BE2C (cell line): ENCODE measurements at places on chromosomes 2 and 18.

DNA sequence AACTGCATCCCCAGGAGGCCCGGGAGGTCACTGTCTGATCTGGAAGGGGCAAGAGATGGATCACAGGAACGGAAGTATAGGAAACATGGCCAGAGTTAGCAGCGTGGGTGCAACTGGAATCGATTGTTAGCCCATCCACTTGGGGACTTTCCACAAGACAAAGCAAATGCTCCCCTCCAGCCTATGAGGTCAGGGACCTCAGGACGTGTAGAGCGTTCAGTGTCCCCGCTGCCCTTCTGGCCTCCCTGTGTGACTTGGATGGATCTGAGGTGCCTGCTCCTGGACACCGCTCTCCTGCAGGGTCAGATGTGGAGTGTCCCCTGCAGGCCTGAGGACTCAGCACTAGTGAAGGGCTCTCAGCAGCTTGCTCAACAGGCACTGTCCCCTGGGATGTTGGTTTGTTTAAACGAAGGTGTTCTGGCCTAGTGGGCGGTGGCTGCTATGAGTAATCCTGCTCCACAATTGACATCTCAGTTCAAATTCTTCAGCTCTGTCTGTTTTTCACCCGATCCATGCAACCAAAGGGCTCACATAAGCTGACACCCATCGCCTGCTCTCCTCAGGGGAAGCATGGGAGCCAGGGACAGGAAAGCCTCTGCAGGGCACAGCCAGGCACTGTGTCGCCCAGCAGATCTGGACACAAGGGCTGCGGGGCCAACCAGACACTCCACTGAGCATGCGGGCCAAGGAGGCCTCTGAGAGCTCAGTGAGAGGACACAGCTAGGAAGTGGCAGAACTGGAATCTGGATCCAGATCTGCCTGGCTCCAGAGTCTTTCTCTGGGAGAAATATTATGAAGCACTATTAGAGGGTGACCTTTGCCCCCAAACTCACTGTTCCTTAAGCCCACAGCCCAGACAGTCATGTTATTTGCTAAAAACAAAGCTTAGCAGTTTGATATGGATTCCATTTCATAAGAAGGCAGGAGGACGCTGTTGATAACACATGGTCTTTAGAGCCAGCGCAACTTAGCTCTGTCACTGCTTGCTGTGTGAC is 78.5 kb downstream of the RHOB start:
- peak; percentile 75 for DNase-seq

- DNase-seq: no peak
These were observed 7.1 kb downstream of the CIB4 start for GRCh38 chr2:26633993-26634595.

- DNase-seq: no peak
These were observed 267.3 kb downstream of the SPAG16 start for GRCh38 chr2:213551526-213551925.

DNA sequence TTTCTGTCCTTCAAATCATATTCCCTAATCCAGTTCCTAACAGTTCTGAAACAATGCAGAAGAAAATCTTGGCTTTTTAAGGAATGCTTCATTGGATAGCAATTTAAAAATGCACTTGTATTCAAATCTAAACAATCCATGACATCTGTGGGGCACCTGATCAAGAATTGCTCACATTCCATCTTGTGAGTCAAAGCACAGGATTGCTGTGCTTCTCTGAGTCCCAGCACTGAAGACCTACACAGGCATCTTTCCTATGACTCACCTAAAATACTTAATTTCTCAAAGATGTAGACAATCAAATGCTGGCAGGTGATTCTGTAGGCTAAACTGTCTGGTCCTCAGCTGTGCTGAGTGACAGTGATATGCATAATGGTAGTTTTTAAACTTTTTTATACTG is 10.1 kb upstream of the ATP8B1 start:
- no peak for DNase-seq

DNA sequence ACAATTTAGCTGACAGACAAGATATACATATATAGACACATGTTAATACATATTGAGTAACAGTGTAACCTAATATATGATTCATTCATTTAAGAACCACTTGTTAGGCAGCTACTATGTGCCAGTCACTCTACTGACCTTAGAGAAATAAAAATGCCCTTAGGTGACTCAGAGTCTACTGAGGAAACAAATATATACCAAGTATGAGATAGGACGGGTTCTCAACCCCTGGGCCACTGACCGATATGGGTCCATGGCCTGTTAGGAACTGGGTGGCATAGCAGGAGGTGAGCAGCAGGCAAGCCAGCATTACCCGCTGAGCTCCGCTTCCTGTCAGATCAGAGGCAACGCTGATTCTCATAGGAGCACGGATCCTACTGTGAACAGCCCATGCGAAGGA is 14.8 kb downstream of the STRN start:
- DNase-seq: no peak

DNA sequence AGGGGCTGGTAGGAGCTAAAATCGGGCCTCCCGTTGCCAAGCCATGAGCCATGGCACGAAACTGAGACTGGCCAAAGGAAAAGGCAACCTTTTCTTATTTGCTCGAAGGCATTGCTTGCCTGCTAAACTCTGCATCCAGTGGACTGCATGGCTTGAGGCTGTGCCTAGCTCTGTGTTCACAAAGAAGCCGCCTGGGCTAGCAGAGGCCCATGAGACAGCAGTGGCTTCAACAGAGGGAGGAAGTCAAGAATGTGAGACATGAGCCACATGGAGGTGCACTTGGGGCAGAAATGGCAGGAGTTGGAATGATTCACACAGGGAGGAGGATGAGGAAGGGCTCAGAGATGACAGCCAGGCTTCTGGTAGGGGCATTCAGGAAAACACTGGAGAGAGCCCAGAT is 33.5 kb downstream of the TPRKB start:
- no peak for DNase-seq

GRCh38 chr2:40872580-40872979 is 420.7 kb upstream of the SLC8A1 start:
- DNase-seq: no peak

- no peak for DNase-seq
These were observed 133.3 kb downstream of the CDH2 start for GRCh38 chr18:28043631-28044030.

GRCh38 chr2:215736653-215737290 is 276.6 kb downstream of the MREG start:
- DNase-seq: peak; percentile 19

DNA sequence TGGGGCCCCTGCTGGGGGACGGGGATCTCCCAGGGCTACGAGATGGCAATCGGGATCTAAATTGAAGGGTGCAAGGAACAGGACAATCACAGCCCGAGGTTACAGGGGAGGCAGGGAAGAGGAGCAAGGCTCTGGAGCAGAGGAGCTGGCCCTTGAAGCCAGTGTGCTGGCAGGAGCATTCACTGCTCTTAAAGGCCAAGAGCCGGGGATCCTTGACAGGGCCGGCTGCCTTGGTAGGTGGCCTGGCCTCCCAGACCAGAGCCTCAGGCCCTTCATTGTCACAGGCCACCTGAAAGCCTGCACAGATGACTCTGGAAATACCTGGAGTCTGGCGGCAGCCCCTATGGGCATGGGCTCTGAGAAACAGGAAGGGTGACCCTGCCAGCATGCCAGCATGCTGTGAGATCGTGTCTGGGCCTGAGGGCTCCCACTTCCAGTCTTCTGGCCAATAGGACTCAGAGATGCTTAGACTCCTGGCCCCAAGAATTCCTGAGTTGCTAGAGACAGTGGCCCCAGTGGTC is 38.7 kb downstream of the PDIA6 start:
- DNase-seq: peak; percentile 8

- DNase-seq: no peak
These were observed 120.7 kb downstream of the NCK2 start for GRCh38 chr2:105865222-105865913.

GRCh38 chr2:14654835-14655282 is 22.3 kb downstream of the LRATD1 start:
- DNase-seq: no peak

DNA sequence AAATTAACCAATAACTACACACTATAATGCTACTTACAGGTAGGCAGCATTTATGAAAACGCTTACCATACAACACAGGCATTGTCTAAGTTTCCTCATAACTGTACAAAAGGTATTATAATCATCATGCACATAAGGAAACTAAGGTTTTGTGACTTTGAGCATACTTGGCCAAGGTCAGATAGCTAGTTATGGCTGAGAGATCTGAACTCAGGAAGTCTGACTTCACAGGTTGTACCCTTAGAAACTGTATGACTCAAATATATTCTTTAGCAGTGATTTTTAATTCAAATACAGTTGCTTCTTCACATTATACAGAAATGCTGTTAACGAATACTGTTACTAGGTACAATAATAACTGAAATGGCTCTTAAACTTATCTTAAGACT is 89.3 kb downstream of the TRIP12 start:
- DNase-seq: no peak

DNA sequence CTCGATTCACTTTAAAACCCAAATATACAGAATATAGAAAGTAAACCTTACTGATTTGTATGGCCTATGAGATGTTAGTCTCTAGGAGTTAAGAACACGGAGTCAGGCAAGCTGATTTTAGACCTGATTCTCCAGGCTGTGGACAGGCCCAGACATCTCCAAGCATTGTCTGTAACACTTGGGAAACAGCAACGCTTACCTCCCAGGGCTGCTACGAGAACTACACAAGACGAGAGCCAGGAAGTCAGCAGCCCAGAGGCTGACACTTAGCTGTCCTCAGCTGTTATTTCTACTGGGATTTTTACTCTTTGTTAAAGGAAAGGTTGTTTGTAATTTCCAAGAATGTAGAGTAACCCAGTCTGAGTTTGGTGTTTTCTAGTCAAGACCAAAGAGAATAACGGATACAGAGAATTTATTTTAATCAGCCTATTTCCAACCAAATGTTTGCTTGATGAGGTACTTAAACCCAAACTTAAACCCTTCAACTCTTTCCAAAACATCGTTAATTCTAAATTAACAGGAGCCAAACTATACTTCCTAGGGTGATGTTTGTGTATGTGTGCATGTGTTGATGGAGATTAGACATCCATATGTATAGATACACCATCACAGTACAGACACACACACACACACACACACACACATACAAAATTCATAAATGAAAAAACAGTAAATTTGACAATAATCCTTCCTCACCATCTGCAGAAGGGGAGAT is 123.4 kb downstream of the LAMA1 start:
- no peak for DNase-seq

- DNase-seq: no peak
These were observed 18.7 kb downstream of the ZFP36L2 start for GRCh38 chr2:43207553-43208300.

GRCh38 chr2:126385441-126385840 is 270.5 kb upstream of the GYPC start:
- no peak for DNase-seq

DNA sequence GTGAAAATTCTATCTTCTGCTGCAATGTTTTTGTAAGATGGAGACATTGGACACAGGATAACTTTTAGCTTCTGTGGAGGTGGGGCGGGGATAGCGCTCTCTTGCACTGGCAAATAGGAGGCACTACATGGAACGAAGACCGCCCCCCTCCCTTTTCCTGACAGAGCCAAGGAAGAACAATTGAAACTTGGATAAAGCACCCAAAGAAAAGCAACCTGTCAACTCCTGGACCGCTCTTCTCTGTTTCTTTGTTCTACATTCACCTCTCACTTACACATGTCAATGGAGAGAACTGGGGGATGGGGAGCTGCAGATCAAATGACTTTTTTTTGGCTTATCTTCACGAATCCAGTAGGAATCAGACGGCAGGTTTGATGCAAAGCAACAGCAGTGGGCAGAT is 126.3 kb upstream of the CHAC2 start:
- DNase-seq: no peak

- no peak for DNase-seq
These were observed 103.3 kb upstream of the ID2 start for GRCh38 chr2:8578335-8579244.

DNA sequence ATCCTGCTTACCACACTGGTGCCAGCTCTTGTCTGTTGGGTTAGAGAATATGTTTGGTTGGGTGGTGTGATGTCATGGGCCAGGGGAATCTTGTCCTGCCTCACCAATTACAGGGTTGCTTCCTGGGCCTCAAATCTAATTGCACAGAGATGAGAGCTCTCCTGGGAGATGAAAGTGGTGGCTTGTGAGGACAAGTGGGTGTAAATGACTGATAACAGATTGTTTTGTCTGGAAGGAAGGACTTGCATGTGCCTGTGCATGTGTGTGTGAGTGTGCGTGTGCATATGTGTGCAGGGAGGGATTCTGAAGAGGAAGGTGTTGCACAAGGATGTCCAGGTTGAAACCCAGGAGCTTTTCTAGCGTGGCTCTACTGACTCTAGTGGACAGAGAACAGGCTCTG is 271.9 kb downstream of the LOXHD1 start:
- DNase-seq: no peak
